Lung microvascular endothelial cell (primary cell): ENCODE measurements at places on chromosomes 12 and 14. TPM values are rescaled to one million over a fixed set of nuclear protein-coding genes. Genes with fewer than 3 reads are reported as not detected.
A peak's percentile ranks its signal among the peaks of the same experiment; 100 is the strongest.

- no peak for DNase-seq
Observed at GRCh38 chr12:49934505-49934904, 16.0 kb upstream of the AQP2 start.

- DNase-seq, result peak; percentile 80
Observed at GRCh38 chr12:107402041-107403022, 283.3 kb upstream of the PWP1 start.

- DNase-seq, result no peak
Observed at GRCh38 chr12:114694436-114695304, 10.7 kb upstream of the TBX3 start.

DNA sequence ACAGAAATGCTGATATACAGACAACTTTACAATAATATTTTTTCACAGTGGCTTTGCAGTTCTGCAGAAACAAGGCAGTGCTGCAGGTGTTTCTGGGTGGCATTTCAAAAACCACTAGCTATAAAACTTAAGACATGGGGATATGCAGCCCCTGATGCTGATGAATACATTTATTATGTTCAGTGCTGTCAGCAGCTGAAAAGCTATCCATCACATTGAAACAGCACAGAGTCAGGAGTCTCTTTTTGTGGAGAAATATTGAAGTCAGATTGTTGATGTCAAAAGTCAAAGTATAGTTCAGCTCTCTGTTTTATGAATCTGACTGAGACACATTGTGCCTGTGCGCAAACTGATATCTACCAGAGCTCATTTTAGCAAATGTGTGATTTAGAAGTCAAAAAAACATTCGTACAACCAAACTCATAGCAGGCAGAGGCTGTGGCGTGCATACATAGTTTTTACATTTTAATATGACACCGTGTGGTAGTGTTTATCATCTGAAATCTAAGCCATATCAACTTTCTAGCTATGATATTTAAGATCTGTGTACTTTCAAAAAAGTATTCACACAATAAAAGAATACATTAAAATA lies 467.6 kb downstream of the PRKD1 start:
- DNase-seq, result no peak

- DNase-seq, result no peak
Observed at GRCh38 chr12:113227686-113228391, 6.6 kb downstream of the TPCN1 start.

AHNAK2 gene
- total RNA-seq, result 6.0 and 21.8 TPM in 2 replicates

- no peak for DNase-seq
Observed at GRCh38 chr12:102567031-102567985, 86.9 kb upstream of the IGF1 start.

- DNase-seq, result no peak
Observed at GRCh38 chr12:15928870-15929571, 17.9 kb downstream of the DERA start.
